ENCODE measurements at places on chromosomes 13 and 19.

- no peak for DNase-seq
Measured at GRCh38 chr19:28553005-28553404, 659.9 kb downstream of the UQCRFS1 start.

- no peak for DNase-seq
Measured at GRCh38 chr19:931860-932647, 6.2 kb downstream of the ARID3A start.

DNA sequence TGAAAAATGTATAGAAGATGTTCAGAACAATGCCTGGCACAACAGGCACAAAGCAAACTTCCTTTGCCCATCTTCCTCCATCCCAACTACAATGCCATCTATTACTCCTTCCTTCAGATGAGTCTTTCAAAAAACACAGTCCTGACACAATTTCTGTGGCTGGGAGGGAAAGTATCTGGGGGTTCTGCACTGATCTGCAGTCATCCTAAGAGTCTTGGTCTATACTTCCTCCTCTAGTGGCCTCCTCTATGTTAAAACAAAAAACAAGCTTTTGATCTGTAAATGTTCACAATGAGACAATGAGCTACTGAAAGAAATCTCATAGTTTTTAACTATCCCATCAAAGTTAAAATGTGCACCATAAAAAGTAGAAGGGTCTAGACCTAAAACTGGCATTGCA, 44.8 kb downstream of the USP12 start:
- no peak for DNase-seq

DNA sequence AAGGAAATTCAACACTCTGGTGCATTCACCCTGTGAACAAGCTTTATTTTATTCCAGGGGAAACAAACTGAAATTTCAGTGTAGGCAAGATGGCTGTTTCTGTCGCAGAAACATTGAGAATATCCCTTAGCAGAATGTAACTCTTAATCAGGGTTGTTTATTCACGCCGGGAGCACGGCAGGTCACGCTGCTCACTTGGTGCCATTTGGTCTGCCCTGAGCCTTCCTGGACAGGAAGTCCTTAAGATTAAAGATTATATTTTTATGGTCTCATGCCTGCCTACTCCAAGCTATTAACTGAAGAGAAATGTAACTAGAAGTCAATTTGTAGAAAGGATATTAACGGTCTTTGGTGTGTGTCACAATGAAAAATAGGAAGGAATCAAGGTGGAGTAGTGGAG, 185.3 kb upstream of the ARGLU1 start:
- no peak for DNase-seq

- no peak for DNase-seq
Measured at GRCh38 chr13:32423592-32423991, 4.3 kb downstream of the N4BP2L1 start.

DNA sequence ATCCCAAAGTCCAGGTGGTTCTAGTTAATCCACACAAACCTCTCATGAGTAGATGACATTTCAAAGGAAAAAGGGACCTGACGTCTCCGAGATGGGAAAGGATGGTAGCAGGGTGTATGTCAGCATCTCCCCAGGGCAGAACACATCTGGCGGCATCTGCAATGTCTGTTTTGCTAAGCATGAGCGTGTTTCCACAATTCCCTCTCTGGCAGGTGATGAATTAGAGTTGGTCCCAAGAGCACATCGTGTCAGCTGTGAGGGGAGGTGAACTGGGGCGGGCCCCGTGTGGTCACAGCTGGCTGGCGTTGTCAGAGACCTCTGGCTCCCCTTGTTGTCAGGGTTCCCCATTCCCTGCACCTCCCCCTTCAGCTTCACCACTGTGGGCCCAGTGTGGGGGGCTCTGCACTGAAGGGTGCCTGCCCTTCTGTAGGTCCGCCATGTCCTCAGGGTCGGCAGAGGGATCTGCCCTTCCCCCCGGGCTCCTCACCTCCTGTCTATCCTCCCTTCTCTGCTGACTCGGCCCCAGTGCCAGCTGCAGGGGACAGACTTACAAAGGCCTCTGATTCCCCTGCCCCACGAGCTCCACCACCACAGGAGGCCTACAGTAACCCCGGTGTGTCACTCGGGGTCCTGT, 58.2 kb downstream of the CDADC1 start:
- DNase-seq = no peak

GRCh38 chr13:30502237-30502636, 36.5 kb upstream of the HMGB1 start:
- no peak for DNase-seq

GRCh38 chr19:41999071-41999877, 5.2 kb upstream of the ATP1A3 start:
- DNase-seq = no peak

DNA sequence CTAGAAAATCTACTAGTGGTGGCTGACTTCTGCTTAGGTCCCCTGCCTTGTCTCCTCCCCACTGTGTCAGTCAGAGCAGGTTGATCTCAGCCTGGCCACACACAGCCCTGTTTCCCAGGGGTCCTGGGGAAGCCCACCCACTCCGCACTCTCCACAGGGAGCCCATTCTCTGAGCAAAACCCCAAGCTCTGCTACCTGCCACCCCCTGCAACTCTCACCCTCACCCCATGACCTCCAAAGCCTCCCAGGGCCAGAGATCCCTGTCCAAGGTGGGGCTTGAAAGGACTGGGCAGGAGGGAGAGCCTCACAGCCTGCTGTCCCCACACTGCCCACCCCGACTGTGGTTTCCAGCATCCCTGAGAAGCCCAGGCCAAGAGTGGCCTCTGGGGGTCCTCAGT, 58.8 kb upstream of the ZNF536 start:
- no peak for DNase-seq

- DNase-seq = no peak
Measured at GRCh38 chr19:2236064-2236313, 140 bp downstream of the PLEKHJ1 start.

DNA sequence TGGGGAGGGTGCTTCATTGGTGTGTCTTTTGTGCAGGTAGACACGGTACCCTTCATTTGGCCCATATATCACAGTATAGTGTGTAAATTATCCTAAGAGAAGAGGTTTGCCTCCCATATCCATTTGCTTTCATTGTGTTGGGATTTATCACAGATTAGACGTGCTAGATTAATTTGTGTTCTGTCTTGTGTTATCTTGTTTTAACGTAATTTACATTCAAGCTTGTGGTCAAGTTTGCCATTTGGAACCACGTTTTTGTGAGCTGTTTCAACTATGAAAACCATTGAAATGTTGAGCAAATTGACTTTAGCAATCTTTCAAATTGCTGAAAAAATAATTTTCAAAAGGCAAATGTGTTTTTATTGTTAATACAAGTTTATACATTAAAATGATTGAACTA, 1826.5 kb downstream of the SLITRK5 start:
- DNase-seq = no peak

GRCh38 chr13:20161275-20161950, 561 bp upstream of the GJA3 start:
- DNase-seq = no peak

DNA sequence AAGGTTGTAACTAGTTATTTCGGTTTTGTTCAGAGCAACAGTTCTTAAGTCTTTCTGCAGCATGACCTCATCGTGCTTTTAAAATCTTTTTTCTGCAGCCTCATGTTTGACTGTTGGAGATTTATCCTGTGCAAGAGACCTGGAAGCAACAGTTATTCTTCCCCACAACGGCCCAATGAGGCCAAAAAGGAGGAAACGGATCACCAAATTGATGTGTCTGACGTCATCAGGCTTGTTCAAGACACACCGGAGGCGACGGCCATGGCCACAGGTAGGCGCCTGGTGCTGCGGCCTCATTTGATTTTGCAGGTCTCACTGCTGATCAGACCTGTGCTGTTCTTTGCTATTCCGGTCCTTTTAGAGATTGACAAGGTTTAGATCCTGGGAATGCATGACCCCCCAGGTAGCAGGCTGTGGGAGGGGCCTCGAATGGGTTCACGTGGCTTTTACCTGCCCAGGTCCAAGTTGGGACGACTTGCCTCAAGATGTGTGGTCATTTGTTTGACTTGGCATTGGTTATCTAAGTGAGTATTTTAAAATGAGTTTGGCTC, 66.8 kb upstream of the MCF2L start:
- DNase-seq = no peak

DNA sequence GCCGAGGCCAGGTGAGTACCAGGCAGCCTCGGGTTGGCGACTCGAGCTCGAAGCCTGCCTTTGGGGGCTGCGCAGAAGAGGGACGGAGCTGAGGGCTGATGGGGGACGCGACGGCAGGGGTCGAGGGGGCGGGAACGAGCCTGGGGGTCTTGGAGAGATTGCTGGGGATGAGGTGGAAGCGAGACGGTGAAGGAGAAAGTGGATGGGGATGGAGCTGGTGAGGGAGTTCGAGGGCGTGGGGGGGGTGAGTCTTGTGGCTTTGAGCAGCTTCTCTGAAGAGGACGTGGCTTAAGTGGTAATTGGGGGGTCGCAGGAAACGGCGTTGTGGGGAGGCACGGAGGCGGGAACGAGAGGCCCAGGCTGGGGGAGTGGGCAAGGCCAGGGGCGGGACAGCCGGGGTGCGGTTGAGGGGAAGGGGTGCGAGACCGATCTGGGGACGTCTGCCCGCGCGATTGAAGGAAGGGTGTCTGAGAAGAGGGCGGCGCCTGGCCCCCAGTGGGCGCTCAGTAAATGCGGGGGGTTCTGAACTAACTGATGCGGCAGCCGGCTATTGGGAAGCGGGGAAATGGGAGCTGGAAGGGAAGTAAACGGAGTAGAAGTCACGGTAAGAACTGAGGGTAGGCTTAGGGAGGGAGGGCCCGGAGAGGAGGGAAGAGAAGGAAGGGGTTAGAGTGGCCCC, 426 bp downstream of the MYO9B start:
- no peak for DNase-seq

GRCh38 chr13:110826861-110827672, 87.8 kb downstream of the ANKRD10 start:
- no peak for DNase-seq
